ENCODE measurements at places on chromosomes 16 and 17. TPM values are rescaled to one million over a fixed set of nuclear protein-coding genes. Genes with fewer than 3 reads are reported as not detected.

GRCh38 chr16:72848759-72849664 lies 198.9 kb downstream of the ZFHX3 start:
- no peaks in the 10 kb centered on the region for H3K36me3 ChIP-seq
- no peak overlapping the region for H3K4me3 ChIP-seq
- peak overlapping the region; percentile 60 for H3K27ac ChIP-seq
- H3K4me1 ChIP-seq, result peaks cover 22% of the 10 kb centered on the region
- DNase-seq, result peak; percentile 92

The CYB561 gene
- 61.5 TPM for total RNA-seq

The MYADML2 gene
- total RNA-seq, result not detected

DNA sequence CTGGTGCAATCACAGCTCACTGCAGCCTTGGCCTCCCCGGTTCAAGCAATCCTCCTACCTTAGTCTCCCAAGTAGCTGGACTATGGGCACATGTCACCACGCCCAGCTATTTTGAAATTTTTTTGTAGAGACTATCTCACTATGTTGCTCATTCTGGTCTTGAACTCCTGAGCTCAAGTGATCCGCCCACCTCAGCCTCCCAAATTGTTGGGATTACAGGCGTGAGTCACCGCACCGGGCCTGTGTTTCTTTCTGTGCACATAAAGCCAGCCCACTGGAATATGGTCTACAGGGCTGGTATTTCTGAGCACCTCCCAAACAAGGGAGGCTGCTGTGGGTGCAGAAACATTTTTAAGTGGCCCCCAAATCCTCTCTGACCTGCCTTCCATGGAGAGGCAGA lies 8.4 kb downstream of the TMEM95 start:
- H3K36me3 ChIP-seq, result no peaks in the 10 kb centered on the region
- H3K27me3 ChIP-seq, result no peaks in the 10 kb centered on the region
- no peak overlapping the region for H3K27ac ChIP-seq
- DNase-seq, result no peak

The ALDH3A1 gene
- 0.33 TPM for total RNA-seq
